ENCODE measurements at places on chromosomes 11 and 22.
A peak's percentile ranks its signal among the peaks of the same experiment; 100 is the strongest.

DNA sequence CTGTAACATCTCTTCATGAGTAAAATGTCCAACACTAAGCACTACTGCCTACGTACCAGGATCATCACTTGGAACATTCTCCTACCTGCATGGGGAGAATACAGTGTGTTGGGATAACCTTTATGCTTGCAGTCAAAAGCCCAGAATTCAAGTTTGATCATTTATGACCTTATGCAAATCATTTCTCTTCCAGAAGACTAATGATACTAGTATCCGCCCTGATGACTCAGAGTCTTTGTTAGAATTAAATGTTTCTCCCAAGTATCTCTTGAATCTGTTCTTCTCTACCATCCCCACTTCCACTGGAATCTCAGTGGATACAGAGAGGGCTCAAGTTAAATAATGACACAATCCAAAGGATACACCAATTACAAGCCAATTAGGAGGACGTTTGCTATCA is 12.4 kb downstream of the MAJIN start:
- DNase-seq: no peak

- no peak for DNase-seq
These were observed 6.5 kb downstream of the FZD4 start for GRCh38 chr11:86948733-86949132.

- no peak for DNase-seq
These were observed 134.6 kb downstream of the PKNOX2 start for GRCh38 chr11:125299061-125299615.

DNA sequence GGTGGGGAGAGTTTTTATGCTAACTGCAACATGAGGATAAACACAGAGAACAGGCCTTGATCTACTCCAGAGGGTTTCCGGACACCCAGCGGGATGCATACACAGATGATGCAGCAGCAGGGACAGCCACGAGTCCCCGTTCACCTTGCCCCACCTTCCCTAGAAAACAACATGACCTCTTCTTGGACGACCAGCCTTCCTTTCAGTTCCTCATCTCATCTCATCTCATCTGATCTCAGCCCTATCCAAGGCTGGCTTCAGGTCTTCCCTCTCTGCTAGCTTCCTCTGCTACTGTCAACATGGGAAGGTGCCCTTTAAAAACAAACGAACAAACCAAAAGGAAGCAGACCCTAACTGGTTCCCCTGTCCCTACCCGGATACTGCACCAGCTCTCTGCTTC is 1356.2 kb downstream of the TBC1D22A start:
- no peak for DNase-seq

GRCh38 chr22:41976070-41976901 is 7.0 kb downstream of the SEPTIN3 start:
- no peak for DNase-seq

GRCh38 chr11:121143921-121144320 is 42.9 kb downstream of the TECTA start:
- DNase-seq: no peak

DNA sequence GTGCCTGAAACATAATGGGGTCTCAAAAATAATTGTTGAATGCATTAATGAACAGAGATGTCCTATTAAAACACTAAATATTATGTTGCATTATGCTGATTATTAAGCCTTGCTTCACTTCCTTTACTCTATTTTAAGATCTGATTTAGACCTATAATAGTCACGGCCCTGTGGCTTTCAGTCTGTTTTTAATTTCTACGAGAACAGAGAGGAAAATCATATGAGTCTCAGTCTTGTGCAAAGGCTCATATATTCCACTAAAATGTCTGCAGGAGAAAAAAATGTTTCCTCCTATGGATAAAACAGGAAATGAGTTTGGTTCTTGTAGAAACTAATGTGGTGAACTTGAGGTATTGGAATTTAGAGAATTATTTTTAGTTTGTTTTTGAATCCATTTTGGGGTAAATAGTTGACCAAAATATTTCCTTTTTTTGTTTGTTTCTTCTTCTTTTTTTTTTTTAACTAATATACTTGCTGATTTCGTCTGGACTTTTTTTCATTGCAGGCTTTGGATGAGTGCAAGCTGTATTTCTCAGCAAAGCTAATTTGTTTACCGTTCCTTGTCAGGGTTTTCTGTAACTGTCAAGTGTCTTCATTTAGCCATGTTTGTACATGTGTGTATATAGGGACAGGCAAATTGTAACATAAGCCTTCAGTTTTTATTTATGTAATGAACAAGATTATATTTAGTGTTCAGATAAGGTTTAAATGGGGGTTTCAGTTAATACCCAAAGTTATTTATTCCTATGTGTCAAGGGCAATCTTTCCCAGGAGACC is 139.1 kb upstream of the DDI1 start:
- peak; percentile 60 for DNase-seq

DNA sequence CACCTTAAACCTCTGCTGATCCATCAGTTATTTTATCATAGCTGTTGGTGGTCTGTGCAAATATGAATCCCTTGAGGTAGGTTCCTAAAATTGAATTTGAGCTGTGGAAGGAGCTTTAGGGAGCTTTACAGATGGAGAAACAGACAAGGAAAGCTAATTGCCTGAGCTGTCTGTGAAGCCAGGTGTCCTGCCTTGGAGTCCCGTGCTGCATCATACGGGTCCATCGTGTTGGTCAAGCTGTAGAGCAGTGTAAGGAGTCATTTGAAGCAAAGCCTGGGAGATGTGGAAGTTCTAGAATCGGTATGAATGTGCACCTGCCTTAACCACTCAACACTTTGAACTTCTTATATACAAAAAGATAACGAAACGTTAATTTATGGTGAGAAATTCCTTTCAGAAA is 1.0 kb downstream of the POLA2 start:
- no peak for DNase-seq

DNA sequence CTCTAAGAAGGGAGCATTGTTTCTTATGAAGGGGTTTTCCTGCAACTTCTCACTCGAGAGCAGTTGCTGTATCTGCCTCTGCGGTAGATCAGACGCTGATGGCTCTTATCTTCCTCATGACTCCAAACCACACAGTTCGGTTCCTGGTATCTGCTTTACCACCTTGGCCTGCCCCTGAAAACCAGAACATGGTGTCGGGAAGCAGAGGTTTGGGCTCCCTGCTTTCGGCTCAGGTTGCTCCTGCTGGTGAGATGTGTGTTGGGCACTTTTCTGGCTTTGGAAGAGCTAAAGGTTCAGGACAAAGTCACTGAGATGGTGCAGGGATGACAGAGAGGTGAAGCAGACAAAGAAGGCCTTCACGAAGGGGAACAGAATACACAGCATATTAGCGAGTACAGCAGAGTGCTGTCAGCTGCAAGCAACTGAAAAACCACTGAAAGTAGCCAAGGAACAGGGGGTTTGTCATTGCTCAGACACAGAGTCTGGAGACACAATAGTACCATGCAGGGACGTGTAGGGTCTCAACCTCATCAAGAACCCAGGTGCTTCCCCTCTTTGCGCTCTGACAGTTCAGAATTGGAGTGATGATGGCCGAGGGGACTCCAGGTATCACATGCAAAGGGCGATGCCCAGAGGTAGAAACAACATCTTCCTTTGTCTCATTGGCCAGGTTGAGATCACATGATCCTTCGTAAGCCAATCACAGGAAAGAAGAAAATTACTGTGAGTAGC is 11.9 kb upstream of the CSF2RB start:
- DNase-seq: no peak

DNA sequence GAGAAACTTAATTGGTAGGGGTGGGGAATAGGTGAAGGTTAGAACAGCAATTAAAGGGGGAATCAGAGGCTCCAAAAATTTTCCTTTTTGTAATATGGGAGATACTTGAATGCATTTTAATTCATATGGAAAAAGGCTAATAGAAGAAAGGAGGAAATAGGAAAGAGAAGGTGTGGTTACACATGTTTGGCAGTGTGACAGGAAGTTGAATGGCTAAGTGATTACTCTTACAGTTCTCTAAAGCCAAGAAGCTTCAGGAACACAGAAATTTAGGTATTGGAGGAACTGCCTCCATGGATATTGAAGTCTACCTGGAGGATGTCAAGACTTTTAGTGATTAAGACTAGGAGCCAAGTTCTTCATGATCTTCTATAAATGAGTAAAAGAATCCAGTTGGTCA is 6.3 kb downstream of the NXPE2 start:
- DNase-seq: no peak

- no peak for DNase-seq
These were observed 35.1 kb downstream of the TTC17 start for GRCh38 chr11:43393765-43394355.

- DNase-seq: no peak
These were observed 700 bp upstream of the STX3 start for GRCh38 chr11:59754494-59754858.

- no peak for DNase-seq
These were observed 51.0 kb downstream of the MYO7A start for GRCh38 chr11:77179048-77179447.

DNA sequence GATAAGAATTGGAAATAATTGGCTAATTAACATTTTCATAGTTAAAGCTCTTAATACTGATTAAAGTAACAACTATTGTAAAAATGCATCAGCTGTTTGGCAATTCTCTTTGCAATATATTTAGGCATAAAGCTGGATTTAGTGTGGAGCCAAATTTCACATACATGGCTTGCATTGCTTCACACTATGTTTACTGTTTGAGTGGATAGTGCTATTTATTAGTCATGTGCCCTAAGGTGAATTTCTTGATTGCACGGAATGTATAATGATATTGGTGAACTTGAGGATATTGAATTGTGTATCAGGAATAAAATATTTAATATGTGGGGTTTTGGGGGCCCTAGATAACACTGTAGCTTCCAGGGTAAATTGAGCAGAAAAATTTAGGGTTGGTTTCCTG is 100.9 kb downstream of the AASDHPPT start:
- DNase-seq: no peak

- no peak for DNase-seq
These were observed 3.1 kb downstream of the CERK start for GRCh38 chr22:46734830-46735453.

- DNase-seq: no peak
These were observed 161.6 kb downstream of the PKNOX2 start for GRCh38 chr11:125326126-125326525.

- DNase-seq: no peak
These were observed 718 bp downstream of the CHKA start for GRCh38 chr11:68120273-68121066.

DNA sequence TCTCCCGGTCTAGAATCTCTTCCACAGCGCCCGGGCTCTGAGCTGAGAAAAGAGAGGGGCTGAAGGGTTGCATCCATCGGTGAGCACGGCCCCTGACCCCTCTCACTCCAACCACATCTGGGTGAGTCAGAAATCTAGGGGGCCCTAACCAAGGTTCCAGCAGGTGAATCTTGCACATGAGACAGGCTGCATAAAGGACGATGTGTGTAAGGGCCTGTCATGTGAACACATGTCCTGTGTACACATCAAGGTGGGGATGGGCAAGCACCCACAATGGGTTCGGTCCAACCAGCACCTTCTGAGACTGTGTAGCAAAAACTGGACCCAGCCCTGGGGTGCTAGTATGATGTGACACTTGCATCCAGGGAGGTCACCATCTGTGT is 1.2 kb downstream of the BET1L start:
- no peak for DNase-seq

DNA sequence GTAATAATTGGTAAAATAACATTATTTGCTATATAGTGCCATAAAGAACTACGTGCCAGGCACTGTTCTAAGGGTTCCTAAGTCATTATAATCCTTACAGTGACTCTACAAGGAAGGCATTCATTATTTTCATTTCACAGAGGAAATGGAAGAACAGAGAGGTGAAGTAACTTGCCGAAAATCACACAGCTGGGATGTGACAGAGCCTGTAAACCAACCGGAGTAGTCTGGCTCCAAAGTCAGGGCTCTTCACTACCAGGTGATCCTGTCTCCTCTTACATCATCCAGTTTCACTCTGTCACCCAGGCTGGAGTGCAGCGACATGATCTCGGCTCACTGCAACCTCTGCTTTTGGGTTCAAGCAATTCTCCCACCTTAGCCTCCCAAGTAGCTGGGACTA is 59.2 kb upstream of the RBFOX2 start:
- DNase-seq: no peak

GRCh38 chr22:39995393-39996252 is 869 bp downstream of the FAM83F start:
- DNase-seq: no peak

GRCh38 chr11:13826505-13827278 is 135.8 kb upstream of the SPON1 start:
- no peak for DNase-seq

DNA sequence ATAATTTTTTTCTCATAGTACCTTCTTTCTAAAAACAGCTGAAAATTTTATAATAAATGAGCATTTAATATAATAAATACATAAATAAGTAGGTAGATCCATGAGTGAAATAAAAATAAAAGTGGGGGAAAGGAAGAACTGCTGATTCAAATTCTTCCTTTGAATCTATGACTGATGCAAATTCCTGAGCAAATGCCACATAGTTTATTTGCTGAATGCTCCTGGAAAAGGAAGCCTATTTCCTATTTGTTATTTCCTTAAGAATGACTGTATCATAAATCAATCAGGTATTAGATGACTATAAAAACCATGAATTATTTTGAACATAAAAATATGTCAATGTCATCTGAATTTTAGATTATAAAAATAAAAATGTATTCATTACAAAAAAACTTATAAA is 16.6 kb downstream of the BTBD10 start:
- no peak for DNase-seq

GRCh38 chr11:105553025-105553424 is 56.8 kb upstream of the GRIA4 start:
- DNase-seq: no peak

DNA sequence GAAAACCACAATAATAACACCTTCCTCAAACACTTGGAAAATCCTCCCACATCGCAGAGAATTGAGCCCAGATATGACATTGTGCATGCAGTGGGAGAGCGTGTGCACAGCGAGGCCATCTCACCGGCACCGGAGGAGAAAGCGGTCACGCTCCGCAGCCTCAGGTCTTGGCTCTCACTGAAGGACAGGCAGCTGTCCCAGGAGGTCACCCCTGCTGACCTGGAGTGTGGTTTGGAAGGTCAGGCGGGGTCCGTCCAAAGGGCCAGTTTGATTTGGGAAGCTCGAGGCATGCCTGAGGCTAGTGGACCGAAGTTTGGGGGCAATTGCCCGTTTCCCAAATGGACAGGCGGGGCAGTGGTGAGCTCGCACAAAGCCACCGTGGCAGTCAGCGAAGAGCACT is 86.7 kb downstream of the KIAA1671 start:
- no peak for DNase-seq

- DNase-seq: no peak
These were observed 8.8 kb upstream of the WNT11 start for GRCh38 chr11:76214968-76215548.

GRCh38 chr11:68211546-68211945 is 1.6 kb downstream of the KMT5B start:
- no peak for DNase-seq

GRCh38 chr11:103228807-103229206 is 119.6 kb downstream of the DYNC2H1 start:
- no peak for DNase-seq

- no peak for DNase-seq
These were observed 5.7 kb downstream of the HSD17B12 start for GRCh38 chr11:43686207-43686606.

Data from fibroblast of skin of left quadriceps (primary cell).